Fibroblast of lung (primary cell): ENCODE measurements at places on chromosomes 7 and 10. TPM values are rescaled to one million over a fixed set of nuclear protein-coding genes. Genes with fewer than 3 reads are reported as not detected.

The SSC4D gene
- total RNA-seq, result 0.33 and 0.51 TPM in 2 replicates

The OPTN gene
- total RNA-seq, result 99.6 and 156 TPM in 2 replicates

The GIMAP4 gene
- not detected in 2 replicates for total RNA-seq

The ACTL6B gene
- total RNA-seq, result not detected in 2 replicates

The RET gene
- 0.77 and 0.83 TPM in 2 replicates for total RNA-seq

The NODAL gene
- total RNA-seq, result not detected in 2 replicates

The CTAGE6 gene
- 0.17 and 0.26 TPM in 2 replicates for total RNA-seq

The CHN2 gene
- total RNA-seq, result 0.33 and 1.3 TPM in 2 replicates

The NEBL gene
- 0.33 and 1.3 TPM in 2 replicates for total RNA-seq

DNA sequence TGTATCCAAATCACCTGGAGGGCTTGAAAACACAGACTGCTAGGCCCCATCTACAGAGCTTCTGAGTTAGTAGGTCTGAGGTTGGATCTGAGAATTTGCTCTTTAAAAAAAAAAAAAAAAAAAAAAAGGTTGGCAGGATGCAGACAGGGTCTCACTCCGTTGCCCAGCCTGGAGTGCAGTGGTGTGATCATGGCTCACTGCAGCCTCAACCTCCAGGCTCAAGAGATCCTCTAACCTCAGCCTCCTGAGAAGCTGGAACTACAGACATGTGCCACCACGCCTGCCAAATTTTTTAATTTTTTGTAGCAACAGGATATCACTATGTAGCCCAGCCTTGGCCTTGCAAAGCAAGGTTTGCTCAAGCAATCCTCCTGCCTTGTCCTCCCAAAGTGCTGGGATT is 8.0 kb downstream of the GDI2 start:
- no peak overlapping the region for H3K27ac ChIP-seq
- H3K27me3 ChIP-seq, result no peaks in the 10 kb centered on the region
- H3K4me1 ChIP-seq, result no peaks in the 10 kb centered on the region
- no peak overlapping the region for H3K4me3 ChIP-seq

- no peaks in the 10 kb centered on the region for H3K4me1 ChIP-seq
- H3K27ac ChIP-seq, result no peak overlapping the region
- H3K36me3 ChIP-seq, result no peaks in the 10 kb centered on the region
- no peak for DNase-seq
Measured at GRCh38 chr7:154342971-154343633, 290.9 kb downstream of the DPP6 start.

- DNase-seq, result no peak
- H3K27me3 ChIP-seq, result no peaks in the 10 kb centered on the region
- H3K36me3 ChIP-seq, result no peaks in the 10 kb centered on the region
- peak overlapping the region; percentile 25 for H3K4me3 ChIP-seq
- peaks cover 5% of the 10 kb centered on the region for H3K4me1 ChIP-seq
Measured at GRCh38 chr10:30999070-30999712, 32.5 kb downstream of the ZNF438 start.

DNA sequence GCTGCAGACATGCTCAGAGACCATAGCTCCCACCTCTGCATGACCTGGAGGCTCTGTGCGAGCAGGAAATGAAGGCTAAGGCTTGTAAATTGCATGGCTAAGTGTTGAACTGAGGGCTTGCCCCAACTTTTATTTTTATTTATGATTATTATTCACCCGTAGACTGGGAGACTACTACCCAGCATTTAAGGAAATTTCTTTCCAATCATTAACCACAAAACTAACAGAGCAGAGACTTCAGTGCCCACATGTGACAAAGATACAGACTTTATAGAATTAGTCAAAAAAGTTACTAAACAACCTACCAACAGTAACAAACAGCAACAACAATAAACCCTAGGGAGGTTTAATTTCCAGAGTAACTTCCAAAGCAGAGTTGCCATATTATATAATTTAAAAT is 39.7 kb downstream of the MCMBP start:
- peaks cover 6% of the 10 kb centered on the region for H3K36me3 ChIP-seq
- no peaks in the 10 kb centered on the region for H3K4me1 ChIP-seq
- H3K27ac ChIP-seq, result no peak overlapping the region
- H3K4me3 ChIP-seq, result no peak overlapping the region
- no peaks in the 10 kb centered on the region for H3K27me3 ChIP-seq

GRCh38 chr10:74813381-74814259 is 12.8 kb upstream of the KAT6B start:
- no peaks in the 10 kb centered on the region for H3K36me3 ChIP-seq
- no peaks in the 10 kb centered on the region for H3K27me3 ChIP-seq
- no peaks in the 10 kb centered on the region for H3K4me1 ChIP-seq
- no peak overlapping the region for H3K27ac ChIP-seq

GRCh38 chr7:50580057-50580456 is 14.9 kb upstream of the DDC start:
- H3K4me1 ChIP-seq, result no peaks in the 10 kb centered on the region
- DNase-seq, result no peak
- no peaks in the 10 kb centered on the region for H3K27me3 ChIP-seq

GRCh38 chr10:44008917-44009709 is 360.4 kb upstream of the ZNF32 start:
- H3K27ac ChIP-seq, result no peak overlapping the region
- H3K4me1 ChIP-seq, result no peaks in the 10 kb centered on the region
- no peak for DNase-seq
- peaks cover 16% of the 10 kb centered on the region for H3K27me3 ChIP-seq
- no peak overlapping the region for H3K4me3 ChIP-seq

DNA sequence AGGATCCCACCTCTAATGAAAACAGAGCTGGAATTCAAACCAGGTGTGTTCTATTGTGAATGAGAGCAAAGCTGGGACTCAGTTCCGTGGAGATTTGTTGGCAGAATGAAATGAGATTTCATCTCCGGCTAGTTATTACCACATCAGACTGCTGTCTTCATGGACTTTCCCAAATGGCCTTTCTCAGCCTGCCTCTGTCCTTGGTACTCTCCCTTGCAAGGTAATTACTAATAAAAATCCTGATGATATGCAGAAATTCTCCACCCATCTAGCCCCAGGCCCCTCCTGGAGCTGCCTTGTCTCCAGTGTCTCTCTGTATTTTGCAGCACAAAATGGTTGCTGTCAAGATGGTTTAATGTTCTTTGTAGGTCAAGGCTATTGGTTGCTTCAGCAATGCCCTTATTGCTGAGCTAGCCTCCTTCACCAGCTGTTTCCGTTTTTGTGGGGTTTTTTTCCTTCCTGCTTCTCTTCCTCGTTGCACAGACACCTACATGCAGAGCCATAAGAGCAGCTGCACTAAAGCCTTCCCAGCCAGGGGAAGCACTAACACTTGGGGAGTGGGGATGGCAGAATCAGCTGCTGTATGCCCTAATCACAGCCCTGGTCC is 185.0 kb upstream of the GHITM start:
- no peaks in the 10 kb centered on the region for H3K4me1 ChIP-seq
- H3K4me3 ChIP-seq, result no peak overlapping the region
- H3K27ac ChIP-seq, result no peak overlapping the region
- no peaks in the 10 kb centered on the region for H3K27me3 ChIP-seq
- no peaks in the 10 kb centered on the region for H3K36me3 ChIP-seq

DNA sequence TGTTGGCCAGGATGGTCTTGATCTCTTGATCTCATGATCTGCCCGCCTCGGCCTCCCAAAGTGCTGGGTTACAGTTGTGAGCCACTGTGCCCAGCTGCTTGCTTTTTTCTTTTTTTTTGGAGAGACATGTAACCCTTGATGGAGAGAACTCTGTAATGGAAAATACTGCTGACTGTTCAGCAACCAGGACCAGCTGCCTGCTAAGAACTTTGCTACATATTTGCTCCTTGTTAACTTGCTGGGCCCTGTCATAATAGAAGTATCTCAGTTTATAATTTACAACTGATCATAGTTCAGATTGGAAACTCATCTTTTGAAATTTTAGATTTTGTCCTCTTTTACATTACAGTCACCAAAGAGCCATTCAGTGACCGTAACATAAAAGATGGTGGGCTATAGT is 34.9 kb downstream of the TASOR2 start:
- DNase-seq, result peak; percentile 9
- no peaks in the 10 kb centered on the region for H3K4me1 ChIP-seq
- no peak overlapping the region for H3K4me3 ChIP-seq
- no peaks in the 10 kb centered on the region for H3K36me3 ChIP-seq
- H3K27me3 ChIP-seq, result no peaks in the 10 kb centered on the region

DNA sequence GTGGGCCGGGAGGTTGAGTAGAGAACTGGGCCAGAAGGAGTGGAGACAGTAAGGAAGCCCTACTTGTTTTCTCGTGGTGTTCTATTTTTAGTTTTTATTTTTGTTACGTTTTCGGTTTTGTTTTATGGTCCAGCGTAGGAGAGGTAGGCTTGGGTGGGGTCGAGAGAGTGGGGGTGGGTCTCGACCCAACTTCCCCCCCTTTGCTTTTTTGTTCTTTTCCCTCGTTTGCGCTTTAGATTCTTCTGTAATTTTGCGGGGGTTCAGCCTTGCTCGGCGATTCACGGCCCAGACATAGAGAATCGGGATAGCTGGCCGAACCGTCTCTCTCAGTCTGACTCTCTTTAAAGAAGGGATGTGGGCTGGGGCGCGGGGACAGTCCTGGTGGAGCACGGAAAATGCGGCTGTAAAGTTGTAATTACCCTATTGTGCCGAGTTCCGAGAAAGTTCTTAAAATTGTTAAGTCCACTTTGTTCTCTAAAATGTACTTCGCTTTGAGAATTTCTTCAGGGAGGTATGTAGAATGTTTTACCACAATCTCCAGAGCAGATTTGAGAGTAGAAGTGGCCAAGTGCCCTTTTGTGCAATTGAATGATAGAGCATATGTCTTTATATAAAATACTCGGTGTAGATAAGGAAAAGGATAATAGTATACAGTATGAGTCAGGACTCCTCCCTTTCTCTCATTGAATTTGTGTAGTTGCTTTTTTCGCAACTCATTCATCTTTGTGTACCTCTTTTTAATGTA is 816 bp downstream of the DMTF1 start:
- H3K4me3 ChIP-seq, result peak overlapping the region; percentile 99
- H3K36me3 ChIP-seq, result no peaks in the 10 kb centered on the region
- H3K27ac ChIP-seq, result peak overlapping the region; percentile 96

- peak; percentile 19 for DNase-seq
- no peaks in the 10 kb centered on the region for H3K27me3 ChIP-seq
- H3K4me3 ChIP-seq, result no peak overlapping the region
- H3K36me3 ChIP-seq, result no peaks in the 10 kb centered on the region
- H3K4me1 ChIP-seq, result no peaks in the 10 kb centered on the region
Measured at GRCh38 chr7:13179011-13179582, 491.7 kb downstream of the ARL4A start.

DNA sequence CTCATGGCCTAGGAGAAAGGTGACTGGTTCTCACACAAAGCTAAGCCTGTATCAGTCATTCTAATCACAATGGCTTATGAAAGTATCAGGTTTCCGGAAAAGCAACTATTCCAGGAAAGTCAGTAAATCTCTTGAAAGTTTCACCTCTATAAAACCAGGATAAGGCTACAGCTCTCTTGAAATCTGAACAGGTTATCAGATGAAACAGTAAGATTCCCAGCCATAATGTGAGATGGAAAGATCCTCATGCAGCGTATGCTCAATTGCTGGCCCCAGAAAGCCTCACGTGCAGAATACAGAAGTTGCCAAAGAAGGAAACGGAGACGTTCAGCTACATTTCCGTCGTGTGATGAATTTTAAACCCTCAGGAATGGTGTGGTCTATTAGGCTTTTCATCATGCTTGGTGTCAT is 90.0 kb downstream of the PFKFB3 start:
- H3K27ac ChIP-seq, result no peak overlapping the region
- no peaks in the 10 kb centered on the region for H3K27me3 ChIP-seq
- no peaks in the 10 kb centered on the region for H3K36me3 ChIP-seq
- H3K4me1 ChIP-seq, result no peaks in the 10 kb centered on the region
- no peak overlapping the region for H3K4me3 ChIP-seq
- peak; percentile 42 for DNase-seq

DNA sequence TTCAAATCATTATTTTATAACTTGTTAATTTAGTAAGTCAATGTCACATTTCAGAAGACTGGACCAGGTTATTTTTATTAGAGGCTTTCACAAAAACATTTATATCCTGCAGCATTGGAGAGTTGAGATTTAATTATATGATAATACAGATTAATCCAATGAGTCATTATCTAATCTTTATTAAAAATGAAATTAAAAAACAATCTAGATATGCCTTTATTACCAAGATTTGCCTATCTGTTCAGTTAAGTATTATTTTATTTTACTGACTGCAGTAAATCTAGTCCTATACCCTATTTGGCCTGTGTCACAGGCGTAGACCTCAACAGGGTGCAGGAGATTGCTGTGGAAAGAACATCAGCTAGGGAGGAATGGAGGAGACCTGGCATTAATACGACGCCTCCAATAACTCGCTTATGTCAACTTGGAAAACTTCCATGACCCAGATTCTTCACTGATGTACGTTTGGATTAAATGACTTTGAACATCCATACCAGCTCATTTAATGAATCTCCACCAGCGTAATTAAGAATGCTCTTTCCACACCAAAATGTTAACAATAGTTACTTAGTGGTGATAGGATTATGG is 18.2 kb downstream of the PAXIP1 start:
- no peak overlapping the region for H3K4me3 ChIP-seq
- H3K4me1 ChIP-seq, result no peaks in the 10 kb centered on the region
- no peaks in the 10 kb centered on the region for H3K36me3 ChIP-seq
- H3K27ac ChIP-seq, result no peak overlapping the region
- no peaks in the 10 kb centered on the region for H3K27me3 ChIP-seq

GRCh38 chr10:114389426-114389825 is 14.9 kb downstream of the AFAP1L2 start:
- H3K27ac ChIP-seq, result no peak overlapping the region
- no peak overlapping the region for H3K4me3 ChIP-seq
- no peaks in the 10 kb centered on the region for H3K36me3 ChIP-seq
- H3K4me1 ChIP-seq, result peaks cover 7% of the 10 kb centered on the region
- peak; percentile 87 for DNase-seq

DNA sequence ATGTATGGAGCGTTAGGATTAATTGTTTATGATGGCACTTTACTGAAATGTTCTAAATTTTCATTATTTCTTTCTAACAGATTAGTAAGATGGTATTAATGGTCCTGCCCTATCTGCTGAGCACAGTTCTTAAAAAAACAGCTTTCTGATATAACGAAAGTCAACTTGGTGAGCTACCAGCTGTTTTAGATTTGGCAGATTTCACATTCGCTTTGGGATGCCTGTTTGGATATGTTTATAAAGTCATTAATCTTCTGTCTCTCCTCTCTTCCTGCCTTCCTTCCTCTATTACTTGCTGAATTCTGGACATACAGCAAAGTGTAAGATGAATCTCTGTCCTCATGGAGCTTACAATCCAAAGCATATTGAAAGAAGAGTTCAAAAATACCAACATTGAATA is 396.8 kb upstream of the LRGUK start:
- no peaks in the 10 kb centered on the region for H3K36me3 ChIP-seq
- DNase-seq, result peak; percentile 34
- no peak overlapping the region for H3K27ac ChIP-seq
- H3K4me3 ChIP-seq, result no peak overlapping the region
- no peaks in the 10 kb centered on the region for H3K4me1 ChIP-seq

- H3K4me3 ChIP-seq, result no peak overlapping the region
- H3K4me1 ChIP-seq, result peaks cover 2% of the 10 kb centered on the region
- DNase-seq, result peak; percentile 50
Measured at GRCh38 chr10:77629775-77630506, 7.7 kb downstream of the KCNMA1 start.

- H3K36me3 ChIP-seq, result peaks cover 40% of the 10 kb centered on the region
- H3K4me1 ChIP-seq, result peaks cover 40% of the 10 kb centered on the region
- H3K27ac ChIP-seq, result peak overlapping the region; percentile 78
- no peaks in the 10 kb centered on the region for H3K27me3 ChIP-seq
- peak; percentile 95 for DNase-seq
- no peak overlapping the region for H3K4me3 ChIP-seq
Measured at GRCh38 chr10:124999433-125000365, 57.8 kb downstream of the ZRANB1 start.

GRCh38 chr7:74027683-74028320 is at the start of gene ELN:
Gene ELN (plus strand): TSS chr7:74028173. CDS start chr7:74028188, 15 bp downstream.
- H3K36me3 ChIP-seq, result no peaks in the 10 kb centered on the region
- no peak within 1 kb of the TSS for H3K27ac ChIP-seq
- DNase-seq, result peak; percentile 89
- peaks cover 10% of the 10 kb centered on the region for H3K27me3 ChIP-seq
- peaks cover 29% of the 10 kb centered on the region for H3K4me1 ChIP-seq
